ENCODE measurements at places on chromosomes 2 and 18. TPM values are rescaled to one million over a fixed set of nuclear protein-coding genes. Genes with fewer than 3 reads are reported as not detected.

DNA sequence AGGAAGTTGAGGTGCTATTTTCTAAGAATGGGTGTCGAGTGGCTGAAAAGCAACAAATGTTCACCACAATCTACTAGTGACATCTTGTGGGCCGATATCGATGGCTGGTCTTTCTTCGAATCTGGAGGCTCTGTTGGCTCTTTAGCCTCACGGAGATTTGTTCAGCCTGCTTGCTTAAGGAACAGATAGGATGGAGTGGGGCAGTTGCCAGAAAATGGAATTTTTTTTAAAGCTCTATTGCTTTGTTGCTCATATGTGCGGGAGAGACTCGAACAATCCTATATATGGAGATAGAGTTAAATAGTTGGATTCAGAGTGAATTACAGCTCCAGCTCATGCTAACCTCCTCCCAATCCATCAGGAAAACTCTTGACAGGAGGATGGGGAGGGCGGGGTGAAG, 70.9 kb upstream of the LYPD6B start:
- no peak for DNase-seq

FAP gene
- 0.29 TPM for total RNA-seq

GRCh38 chr2:99297994-99298393, 3.0 kb downstream of the LYG1 start:
- no peak for DNase-seq

DNA sequence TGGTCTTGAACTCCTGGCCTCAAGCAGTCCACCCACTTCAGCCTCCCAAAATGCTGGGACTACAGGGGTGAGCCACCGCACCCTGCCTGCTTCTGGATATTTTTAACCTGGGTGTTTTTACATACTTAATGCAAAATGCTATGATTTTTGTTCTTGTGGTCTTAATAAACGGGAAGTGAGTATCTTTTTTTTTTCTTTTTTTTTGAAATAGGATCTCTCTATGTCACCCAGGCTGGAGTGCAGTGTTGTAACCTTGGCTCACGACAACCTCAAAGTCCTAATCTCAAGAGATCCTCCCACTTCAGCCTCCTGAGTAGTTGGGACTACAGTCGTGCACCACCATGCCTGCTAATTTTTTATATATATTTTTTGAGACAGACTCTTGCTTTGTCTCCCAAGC, 19.2 kb upstream of the ASXL2 start:
- no peak for DNase-seq

FNDC4 gene
- not detected for total RNA-seq

DNA sequence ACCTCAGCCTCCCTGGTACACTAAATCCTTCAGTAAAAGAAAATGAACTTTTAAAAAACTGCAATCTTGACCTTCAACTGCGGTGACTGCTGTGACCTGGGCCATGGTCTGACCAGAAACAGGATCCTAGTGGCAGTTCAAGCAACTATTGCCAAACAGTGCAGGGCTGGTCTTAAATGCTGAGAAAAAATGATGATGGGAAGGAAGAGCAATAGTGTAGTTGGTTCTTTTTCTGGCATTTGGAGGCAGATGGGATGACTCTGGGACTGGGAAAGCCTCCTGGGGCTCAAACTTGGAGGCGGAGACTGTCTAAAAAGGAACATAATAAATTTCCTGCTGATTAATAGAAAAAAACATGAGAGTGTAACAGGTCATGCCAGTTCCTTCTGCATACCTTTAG, 45.4 kb downstream of the CHN1 start:
- no peak for DNase-seq

DNA sequence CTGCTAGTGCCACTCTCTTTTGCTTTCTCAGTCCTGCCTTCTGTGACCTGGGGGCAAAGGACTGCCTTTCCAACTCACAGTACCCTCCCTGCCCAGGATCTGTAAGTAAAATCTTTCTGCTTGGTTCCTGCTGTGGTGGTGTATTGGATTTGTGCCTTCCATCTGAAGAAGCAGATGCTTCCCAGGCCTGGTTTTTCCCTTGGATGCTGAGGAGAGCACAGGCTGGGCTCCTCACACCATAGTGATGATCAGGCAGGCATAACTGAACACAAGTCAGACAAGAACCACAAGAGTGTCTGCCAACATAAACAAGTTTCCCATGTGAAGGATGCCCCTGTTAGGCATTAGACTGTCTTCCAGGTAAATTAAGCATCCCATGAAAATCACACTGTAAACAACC, 121.3 kb upstream of the NRXN1 start:
- no peak for DNase-seq

GRCh38 chr2:241339839-241340630, 16.1 kb upstream of the FARP2 start:
- DNase-seq: no peak

ANKRD30BL gene
- total RNA-seq: not detected

DNA sequence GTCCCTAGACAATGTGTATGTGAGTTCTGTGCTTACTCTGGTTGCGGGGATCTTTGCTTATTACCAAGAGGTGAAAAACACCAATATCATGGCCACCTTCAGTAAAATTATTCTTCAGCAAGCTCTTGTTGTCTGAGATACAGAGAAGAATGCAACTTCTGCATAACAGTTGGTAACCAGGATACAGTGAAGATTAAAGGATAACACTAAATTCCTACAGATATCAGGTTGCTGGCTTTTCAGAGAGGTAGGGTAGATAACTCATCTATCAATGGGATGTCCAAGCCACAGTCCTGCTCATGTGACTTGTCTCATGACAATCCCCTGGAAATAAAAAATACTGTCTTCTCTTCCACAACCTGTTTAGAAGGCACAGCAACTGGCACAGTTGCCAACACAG, 308.5 kb downstream of the TNS1 start:
- DNase-seq: no peak

LONRF2 gene
- total RNA-seq: 0.04 TPM

CCDC141 gene
- 10.6 TPM for total RNA-seq

RRM2 gene
- total RNA-seq: 682 TPM

DNA sequence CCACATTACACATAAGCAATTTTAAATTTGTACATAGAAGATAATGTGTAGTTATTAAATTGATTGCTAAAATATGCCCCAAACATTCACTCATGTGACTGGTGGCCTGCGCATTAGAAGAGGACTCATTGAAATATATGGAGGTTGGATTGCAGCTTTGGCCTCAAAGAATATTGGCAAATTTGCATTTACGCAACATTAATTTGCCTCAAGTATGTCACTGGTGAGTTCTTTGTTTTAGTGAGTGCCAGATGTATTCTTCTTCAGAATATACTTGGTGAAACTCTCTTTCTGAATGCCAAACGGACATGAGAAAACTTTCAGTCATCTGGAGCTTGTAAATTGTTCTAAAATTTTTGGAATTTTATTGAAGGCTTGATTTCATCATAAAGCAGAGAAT, 5.9 kb upstream of the EFEMP1 start:
- DNase-seq: no peak

- no peak for DNase-seq
Observed at GRCh38 chr2:10052216-10052615, 8.9 kb downstream of the KLF11 start.

- DNase-seq: no peak
Observed at GRCh38 chr2:68689553-68690537, 44.8 kb upstream of the ARHGAP25 start.

GRCh38 chr2:196290569-196290968, 119.2 kb upstream of the STK17B start:
- DNase-seq: no peak

All from activated naive CD4-positive, alpha-beta T cell treated with anti-CD3 and anti-CD28 coated beads, Interleukin-2, amount 50 U/mL, for 72 hours (primary cell).